ENCODE measurements at places on chromosomes 16 and 17.

DNA sequence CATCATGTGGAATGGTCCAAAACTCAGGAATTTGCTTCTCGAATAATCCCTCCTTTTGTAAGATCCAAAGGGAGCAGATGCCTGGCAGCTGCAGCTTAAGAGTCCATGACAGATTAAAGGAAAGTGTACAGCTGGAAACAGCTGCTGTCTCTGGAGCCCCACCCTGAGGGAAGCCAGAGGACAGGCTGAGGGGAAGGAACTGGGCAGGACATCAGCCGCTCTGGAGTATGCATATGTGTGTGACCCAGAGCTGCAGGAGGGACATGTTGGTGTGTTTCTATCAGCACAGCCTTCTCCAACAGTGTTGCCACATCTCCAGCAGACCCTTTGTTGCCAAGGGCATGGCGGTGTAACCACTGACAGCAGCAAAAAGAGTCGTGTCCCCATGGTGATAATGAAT is 46.2 kb downstream of the CYB561 start:
- no peak for DNase-seq

DNA sequence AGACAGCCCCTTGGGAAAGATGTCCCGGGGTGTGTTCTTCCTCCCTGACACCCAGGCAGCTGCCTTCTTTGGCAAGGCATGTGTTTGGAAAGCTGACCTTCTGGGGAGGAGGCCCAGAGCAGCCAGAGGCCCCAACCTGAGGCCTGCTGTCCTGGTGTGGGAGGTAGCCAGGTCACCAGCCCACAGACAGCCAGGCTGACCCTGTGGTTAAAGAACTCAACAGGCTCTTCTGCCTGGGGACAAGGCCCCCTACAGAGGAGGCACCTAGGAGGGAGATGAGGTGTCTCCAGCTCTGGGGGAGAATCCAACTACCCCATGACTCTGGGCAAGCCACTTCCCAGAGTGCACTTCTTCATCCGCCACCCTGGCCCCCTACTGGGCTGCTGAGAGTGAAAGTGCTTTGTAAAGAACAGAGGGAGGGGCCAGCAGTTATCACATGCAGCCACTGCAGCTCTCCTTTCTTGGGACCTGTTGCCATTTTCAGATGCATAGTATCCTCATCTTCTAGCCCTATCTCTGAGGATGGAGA is 13.1 kb upstream of the SREBF1 start:
- peak; percentile 96 for DNase-seq

DNA sequence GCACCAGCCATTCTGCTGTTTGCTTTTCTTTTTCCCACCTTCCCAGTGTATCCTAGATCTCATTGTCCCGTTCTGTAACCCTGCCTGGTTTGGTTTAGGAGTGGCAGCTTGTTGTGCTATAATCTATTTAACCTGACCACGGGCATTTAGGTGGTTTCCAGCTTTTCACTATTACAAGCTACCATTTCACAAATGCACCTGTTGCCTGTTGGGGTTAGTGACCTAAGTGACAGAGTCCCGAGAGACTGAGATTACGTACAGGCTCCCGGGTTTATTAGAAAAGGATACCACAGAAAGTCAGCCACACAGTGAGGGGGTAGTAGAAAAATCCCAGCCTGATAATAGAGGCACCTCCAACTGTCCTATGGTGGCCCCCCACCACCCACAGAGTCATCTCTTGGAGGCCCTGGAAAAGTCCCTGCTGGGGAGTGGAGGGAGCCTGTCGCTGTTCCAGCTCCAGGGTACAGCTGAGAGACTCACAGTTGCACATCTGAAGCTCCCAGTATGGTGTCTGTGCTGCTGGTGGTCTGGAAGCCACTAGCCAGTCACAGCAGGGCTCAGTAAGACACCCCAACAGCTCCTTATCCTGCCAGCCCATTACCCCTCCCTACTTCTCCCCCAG is 21.2 kb downstream of the CLEC16A start:
- peak; percentile 62 for DNase-seq

- DNase-seq, result no peak
Measured at GRCh38 chr17:48545022-48545375, at the start of gene HOXB2. Gene HOXB2 (minus strand): TSS chr17:48545109. CDS start chr17:48544911, 198 bp downstream.

DNA sequence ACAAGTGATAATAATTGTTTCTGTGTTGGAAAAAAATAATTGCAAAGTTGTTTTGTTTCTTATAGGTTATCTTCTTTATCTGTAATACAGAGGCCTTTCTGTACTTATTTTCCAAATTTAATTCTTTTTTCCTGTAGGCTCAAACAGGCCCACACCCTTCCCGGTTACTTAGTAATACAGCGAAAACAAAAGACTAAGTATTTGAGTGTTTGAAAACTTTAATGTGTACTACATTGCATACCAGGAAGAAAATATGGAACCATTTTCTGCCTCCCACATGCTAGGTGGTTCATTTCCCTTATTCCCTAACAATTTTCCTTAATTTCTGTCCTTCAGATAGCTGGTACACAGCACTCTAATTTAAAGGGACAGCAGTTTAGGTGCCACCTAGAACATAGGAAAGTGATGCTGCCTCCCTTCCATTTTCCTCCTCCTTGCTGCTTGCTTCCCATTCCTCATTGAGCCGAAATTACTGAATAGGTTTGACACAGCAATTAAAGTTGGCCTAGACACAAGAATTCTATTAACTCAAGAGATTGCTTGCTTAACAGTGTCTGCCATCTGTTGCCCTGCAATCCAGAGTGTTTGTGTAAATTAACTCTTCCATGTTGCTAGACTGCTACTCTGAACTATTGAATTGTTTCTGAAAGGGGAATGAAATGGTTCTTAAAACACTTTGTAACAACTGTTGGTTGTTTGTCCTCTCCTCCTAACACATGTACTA is 24.2 kb downstream of the CYB5B start:
- no peak for DNase-seq

- DNase-seq, result no peak
Measured at GRCh38 chr16:73237601-73238000, 189.7 kb upstream of the ZFHX3 start.

DNA sequence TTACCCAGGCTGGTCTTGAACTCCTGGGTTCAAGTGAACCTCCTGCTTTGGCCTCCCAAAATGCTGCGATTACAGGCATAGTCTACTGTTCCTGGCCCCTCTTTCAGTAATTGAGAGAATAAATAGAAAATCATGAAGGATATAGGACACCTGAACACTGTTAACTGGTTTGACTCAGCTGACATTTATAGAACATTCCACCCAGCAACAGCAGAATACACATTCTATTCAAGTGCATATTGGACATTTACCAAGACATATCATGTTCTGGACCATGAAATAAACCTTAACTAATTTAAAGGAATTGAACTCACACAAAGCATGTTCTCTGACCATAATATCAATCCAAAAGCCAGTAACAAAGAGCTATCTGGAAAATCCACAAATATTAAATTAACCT is 19.8 kb upstream of the BAIAP2 start:
- no peak for DNase-seq

GRCh38 chr16:14302399-14303181 is 231.5 kb downstream of the MRTFB start:
- DNase-seq, result peak; percentile 37

DNA sequence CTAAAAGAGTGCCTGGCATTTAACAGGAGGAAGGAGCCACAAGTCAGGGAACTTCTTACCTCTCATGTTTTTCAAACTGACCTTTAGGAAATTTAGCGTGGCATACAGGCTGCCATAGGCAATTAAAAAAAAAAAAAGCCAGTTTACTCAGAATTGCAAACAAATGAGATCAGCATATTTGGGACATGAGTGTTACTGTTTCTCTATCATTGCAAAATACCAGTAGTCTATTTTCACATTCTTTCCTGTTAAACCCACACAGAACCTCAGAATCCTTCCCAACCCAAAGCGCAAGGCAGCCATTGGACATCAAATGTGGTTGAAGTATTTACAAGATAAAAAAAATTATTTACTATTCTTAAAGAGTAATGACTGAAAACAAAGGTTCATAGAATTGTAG is 366.4 kb upstream of the DYNLRB2 start:
- no peak for DNase-seq

DNA sequence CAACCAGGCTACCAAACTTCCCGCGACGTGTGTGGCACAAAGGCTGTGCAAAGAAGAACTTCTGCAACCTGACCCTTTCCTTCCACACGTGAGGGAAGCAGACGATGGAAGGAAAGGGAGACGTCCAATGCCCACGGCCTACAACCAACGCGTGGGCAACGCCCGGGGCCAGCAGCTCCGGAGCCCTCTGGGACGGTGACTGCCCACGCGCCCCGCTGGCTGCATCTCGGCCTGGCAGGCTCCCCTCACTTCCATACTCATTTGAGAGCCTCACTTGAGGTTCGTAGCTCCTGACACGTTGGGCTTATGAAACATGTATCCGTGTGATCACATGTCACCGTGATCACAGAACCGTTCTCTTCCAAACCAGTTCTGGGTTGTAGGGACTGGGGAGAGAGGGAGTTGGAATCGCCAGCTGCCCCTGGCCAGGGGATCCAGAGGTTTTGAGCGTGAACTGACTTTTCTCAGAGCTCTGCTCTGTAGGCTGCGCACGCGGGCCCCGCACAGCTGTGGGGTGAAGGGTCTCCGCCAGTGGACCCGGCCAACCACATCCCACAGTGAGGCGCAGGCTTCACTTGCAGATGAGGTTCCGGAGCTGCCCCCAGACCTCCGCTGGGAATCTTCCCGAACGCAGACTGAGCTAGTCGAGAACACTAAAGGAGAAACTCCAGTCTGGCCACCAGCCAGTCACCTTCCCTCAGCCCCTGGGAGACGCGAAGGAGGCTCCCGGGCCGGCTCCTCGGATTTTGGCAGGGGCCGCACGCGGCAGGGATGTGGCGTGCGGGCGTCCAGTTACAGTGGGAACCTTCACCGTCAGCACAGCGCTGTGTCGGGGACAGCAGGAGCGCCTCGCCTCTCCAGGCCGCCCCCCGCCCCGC is 1.0 kb downstream of the LMF1 start:
- no peak for DNase-seq

GRCh38 chr16:53991754-53992378 is 287.9 kb downstream of the FTO start:
- no peak for DNase-seq

GRCh38 chr17:63309021-63309420 is 137.1 kb downstream of the CYB561 start:
- no peak for DNase-seq

DNA sequence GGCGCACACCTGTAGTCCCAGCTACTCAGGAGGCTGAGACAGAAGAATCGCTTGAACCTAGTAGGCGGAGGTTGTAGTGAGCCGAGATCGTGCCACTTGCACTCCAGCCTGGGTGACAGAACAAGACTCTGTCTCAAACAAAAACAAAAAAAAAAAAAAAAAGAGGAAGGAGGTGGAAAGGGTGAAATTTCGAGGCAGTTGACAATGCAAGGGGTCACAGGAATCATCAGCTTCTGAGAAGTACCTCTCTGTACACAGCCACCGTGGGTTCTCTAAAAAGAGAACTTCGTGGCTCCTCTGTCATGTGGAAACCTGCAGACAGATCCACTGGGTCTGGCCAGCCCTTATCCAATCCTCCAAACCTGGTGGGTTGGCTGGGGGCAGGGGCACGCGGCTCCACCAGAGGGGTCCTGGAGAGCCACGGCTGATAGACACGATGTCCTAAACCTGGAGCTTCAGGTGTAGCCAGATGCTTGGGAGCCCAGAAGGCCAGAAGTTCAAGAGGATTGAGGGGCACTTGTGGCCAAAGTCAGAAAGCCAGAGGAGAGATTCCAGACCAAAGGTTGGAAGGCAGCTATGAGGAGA is 540 bp upstream of the CD300LF start:
- no peak for DNase-seq
